ENCODE measurements at places on chromosomes 11 and 22. TPM values are rescaled to one million over a fixed set of nuclear protein-coding genes. Genes with fewer than 3 reads are reported as not detected.

The GAB4 gene
- not detected for total RNA-seq

The PAMR1 gene
- total RNA-seq, result 14.5 TPM

The DLG2 gene
- total RNA-seq, result 6.1 TPM

DNA sequence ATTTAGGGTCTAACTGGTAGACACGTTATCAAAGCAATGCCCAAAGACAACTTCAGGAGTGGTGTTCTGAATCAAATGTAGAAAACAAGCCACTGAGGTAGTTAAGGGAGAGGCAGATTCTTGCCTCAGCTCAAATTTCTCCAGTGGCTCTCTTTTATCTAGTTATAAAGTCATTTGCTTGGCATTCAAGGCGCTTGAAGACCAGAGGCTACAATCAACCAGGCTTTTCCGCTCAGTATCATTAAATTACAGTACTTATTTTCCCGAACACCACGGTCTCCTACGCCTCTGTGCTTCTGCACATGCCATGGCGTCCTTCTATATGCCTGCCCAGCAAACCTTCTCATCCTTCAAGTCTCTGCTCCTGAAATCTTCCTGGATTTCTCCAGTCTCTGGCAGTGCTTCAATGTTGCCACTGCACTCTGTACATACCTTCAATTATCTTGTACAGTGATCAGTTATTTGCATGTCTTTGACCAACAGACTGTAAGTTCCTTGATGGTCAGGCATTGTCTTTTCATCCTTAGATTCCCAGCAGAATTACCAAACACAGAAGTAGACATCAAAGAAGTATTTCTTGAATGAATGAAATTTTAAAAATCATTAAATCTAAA, 1.4 kb downstream of the POGLUT3 start:
- DNase-seq, result no peak

GRCh38 chr11:762421-763072, 14.7 kb downstream of the GATD1 start:
- DNase-seq, result no peak

DNA sequence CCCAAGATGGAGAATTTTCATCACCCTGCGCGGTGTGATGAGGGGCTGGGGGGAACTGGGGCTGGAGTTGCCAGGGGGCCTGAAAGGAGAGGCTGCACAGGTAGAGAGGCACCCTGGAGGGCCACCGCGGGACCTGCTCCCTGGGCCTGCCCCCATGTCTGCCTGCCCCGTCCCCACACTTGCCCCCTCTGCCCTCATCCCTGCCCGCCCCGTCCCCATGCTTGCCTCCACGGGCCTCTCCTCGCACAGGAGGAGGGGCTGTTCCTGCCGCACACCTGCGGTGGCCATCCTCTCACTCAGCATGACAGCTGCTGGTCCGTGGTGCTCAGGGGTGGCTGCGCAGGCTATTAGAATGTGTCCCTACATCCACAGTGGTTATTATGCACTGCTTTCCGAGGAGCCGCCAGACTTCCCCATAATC, 43.5 kb downstream of the LINC01488 start:
- no peak for DNase-seq
